ENCODE measurements at places on chromosomes 2 and 18.

DNA sequence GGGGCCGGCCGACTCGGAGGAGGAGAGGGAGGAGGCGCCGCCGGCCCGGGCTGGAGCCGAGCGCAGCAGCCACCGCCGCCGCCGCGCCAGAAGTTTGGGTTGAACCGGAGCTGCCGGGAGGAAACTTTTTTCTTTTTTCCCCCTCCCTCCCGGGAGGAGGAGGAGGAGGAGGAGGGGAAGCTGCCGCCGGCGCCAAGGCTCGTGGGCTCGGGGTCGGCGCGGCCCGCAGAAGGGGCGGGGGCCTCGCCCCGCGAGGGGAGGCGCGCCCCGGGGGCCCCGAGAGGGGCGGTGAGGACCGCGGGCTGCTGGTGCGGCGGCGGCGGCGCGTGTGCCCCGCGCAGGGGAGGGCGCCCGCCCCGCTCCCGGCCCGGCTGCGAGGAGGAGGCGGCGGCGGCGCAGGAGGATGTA lies 316 bp downstream of the CRIM1 start:
- no peak for DNase-seq

- no peak for DNase-seq
These were observed 2.4 kb downstream of the MYL12B start for GRCh38 chr18:3264362-3264761.

DNA sequence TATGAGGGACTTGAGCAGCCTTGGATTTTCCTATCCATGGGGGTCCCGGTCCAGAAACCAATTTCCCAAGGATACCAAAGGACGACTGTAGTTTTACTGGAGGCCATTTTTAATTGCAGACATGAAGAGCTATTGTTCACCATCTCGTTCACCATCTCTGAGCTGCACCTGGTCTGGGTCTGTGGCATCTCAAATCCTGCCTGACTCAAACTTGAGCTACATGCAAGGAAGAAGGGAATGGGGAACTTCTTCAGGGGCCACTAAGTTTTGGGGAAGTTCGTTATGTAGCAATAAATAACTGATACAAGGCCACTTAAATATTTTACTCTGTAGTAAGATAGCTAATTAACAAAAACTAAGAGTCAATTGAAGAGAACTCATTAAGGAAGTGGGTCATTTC lies 2.1 kb upstream of the SMCHD1 start:
- DNase-seq = no peak

- DNase-seq = no peak
These were observed 40.1 kb downstream of the KCTD18 start for GRCh38 chr2:200469708-200470211.

DNA sequence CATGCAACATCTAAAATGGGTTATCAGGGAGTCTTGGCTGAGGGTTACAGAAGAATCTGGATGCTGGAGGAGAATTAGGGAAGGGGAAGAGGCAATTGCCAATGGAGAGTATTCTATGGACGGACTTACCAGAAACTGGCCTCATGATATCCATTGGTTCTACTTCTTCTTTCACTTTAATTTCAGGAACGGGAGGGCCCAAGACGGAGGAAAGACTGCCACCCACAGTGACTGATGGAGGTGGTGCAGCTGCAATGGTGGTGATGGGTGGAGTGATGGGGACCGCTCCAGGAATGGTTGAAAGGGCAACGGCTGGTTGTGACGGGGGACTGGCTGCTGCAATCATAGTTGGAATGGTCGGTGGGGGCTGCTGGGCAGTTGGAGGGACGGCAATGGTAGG lies 69.1 kb upstream of the AMMECR1L start:
- no peak for DNase-seq

- no peak for DNase-seq
These were observed 80.3 kb downstream of the SPP2 start for GRCh38 chr2:234130777-234131181.

- no peak for DNase-seq
These were observed 541.3 kb upstream of the LRRTM4 start for GRCh38 chr2:78063246-78064020.

DNA sequence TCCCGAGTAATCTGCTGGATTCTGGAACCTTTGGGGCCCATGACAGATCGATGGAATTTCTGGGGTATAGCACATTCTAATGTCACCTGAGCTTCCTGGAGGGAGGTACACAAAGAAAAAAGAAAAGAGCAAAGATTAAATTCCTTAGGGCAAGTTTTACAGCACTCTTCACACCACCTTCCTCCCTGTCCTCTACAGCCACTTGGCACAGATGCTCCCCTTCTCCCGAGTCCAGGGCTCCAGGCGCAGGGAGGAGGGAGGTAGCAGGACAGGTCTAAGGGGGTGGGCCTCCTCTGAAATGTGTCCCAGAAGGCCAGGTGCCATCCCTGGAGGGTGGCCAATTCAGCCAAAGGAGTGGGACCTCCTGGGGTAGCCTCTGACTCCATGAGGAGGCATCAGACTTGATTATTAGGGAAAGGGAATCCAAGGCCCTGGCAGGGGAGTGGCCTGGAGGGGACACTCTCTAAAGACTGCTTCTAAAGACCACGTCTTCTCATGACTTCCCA lies 50.3 kb downstream of the ANO7 start:
- no peak for DNase-seq

DNA sequence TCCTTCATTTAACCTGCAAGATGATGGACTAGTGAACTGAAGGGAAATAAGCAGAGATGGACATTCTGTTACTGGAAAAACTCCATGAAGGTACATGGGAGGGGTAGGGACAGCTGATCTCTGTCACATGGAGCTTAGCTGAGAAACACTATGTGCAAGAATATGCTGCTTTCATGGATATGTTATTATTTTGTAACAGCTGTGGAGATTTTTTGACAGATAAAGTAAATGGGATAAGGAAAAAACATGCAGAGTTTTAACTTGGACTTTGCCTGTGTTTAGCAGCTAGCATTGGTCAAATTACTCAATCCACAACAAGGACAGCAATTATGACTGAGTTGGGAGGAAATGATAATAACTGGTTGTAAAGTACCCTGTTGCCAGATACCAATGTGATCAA lies 28.7 kb upstream of the HNRNPA3 start:
- no peak for DNase-seq

GRCh38 chr2:67272195-67272594 lies 124.9 kb upstream of the ETAA1 start:
- no peak for DNase-seq

- peak; percentile 90 for DNase-seq
These were observed 2.4 kb upstream of the HOXD12 start for GRCh38 chr2:176096986-176097819.

DNA sequence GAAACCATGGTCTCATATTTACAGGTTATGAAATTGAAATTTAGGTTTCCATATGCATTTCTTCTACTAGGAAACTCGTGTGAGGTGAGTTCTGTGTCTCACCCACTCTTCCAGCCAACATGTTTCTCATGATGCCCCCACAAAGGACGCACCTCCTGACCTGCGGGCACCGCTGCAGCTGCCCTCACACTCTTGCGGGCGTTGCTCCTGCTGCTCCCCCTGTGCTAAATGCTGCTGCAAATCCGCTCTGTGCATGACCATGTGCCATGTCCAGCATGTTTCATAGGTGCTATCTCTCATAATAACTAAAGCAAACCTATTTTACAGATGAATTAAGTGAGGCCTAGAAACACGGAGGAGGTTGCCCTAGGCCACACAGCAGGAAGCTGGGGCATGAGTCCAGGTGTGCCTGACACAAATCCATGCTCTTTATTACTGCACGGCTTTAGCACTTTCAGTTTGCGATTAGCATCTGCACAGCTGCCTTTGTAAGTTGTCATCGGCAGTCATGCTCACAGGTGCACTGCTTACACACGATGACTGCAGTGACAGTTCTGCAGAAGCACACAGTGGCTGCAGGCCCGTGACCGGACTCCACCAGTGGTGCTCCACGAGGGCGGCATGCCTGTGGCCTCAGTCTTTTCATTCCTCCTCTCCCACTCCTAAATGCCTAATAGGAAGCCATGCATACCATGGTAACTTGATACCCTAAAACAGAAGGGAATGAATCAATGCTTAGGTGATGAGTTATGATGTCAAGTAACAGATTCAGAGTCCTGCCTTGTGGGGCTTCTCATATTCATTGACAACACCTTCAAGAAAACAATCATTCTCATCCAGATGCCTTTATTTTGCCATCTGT lies 14.9 kb upstream of the GALR1 start:
- DNase-seq = no peak

GRCh38 chr2:176569574-176569973 lies 300.3 kb downstream of the MTX2 start:
- DNase-seq = no peak

DNA sequence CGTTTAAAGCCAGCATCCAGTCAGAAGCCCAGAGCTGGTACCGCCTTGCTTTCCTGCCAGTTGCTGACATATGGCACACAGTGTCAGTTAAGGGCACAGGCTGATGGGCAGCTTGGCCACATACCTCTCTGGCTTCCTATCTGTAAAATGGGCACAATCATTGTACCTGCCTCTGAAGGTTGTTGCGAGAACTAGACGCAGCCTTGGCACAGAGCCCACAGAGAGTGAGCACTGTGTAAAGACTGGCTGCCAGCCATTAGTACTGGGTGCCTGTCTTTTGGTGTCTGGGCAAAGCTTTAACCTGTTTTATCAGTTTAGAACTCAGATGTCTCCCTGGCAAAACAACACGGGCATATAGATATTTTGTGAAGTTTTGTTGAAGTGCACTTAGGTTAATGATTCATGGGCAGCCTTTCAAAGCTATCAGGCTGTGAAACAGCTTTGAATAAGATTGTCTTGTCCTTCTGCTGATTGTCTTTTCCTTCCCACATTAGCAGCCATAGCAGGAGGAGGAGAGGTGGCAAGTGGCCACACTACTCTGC lies 269.5 kb downstream of the NEDD4L start:
- no peak for DNase-seq

- DNase-seq = no peak
These were observed 134.9 kb upstream of the OTOS start for GRCh38 chr2:240275386-240275785.

GRCh38 chr2:173286153-173286809 lies 68.4 kb upstream of the CDCA7 start:
- no peak for DNase-seq

GRCh38 chr2:81093031-81093430 lies 788.5 kb upstream of the LRRTM1 start:
- DNase-seq = no peak

- DNase-seq = no peak
These were observed 23.2 kb upstream of the KDM3A start for GRCh38 chr2:86417961-86418360.

DNA sequence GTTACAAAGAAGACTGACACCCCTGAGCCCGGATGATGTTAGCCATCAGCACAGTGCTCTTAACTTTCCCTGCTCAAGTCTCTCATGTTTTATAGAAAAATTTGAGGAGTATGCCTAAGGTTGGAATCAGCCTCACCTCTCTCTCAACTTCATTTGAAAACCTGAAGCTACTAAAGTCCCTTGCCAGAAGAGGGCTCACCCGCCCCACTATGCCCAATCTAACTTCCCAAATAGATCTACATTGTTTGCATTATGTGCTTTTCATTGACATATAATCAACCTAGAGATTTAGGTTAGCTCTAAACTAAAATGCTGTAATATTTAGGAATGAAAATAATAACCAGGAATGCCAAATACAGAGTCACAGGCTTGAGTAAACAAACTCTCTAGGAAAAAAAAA lies 305.4 kb downstream of the NCKAP5 start:
- DNase-seq = no peak

GRCh38 chr18:49767111-49768050 lies 46.0 kb downstream of the ACAA2 start:
- DNase-seq = no peak

DNA sequence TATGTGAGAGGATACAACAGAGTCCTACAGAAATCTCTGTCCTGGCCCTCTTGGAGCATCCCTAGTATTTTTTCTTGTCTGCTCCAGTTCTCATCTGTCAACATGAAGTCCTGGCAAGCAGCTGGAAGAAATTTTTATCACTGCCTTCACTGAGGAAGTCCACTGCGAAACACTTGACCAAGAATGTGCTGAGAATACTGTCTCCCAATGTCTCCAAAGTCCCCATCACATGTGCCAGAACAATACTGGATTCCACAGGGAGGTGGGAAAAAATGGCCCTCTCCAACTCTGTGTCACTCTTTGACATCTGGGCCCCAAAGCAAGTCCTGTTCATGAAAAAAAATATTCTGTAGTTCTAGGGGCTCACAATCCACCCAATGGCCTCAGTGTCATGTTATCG lies 32.8 kb upstream of the PGAP1 start:
- no peak for DNase-seq

DNA sequence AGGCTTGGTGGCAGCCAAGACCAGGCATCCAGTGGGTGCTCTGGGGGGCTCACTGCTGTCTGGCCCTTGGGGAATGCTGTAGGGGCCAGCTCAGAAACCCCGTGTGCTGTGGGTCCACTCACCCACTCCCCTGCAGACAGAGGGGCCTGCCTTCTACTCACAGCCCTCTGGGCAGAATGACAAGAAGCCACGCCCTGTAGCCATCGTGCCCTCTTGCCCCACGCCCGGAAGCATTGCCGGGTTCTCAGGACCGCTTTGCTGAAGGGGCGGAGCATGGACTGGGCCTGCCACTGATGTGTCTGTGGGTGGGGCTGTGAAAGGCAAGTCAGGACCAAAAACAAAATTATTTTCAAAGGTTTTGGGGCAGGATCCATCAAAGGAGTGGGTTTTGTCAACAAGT lies 27.8 kb downstream of the GLI2 start:
- no peak for DNase-seq

DNA sequence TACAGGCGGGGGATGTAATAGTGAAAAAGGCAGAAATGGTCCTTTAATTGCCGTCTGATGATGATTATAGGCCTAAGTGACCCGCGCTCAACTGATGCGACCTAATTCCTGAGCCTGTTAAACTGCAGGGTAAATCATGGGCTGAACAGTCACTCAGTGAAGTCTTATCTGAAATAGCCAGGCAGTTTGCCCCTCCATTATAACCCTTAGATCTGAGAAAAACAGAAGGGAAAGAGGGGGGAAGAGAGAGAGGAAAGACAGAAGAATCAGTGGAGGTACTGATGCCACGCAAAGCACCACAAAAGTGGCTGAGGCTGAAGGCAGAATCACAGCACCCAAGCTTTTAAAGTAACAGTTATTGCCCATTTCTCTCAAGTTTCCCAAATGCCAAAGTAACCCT lies 73.1 kb upstream of the DNMT3A start:
- no peak for DNase-seq

- DNase-seq = no peak
These were observed 196.1 kb upstream of the OSR1 start for GRCh38 chr2:19554520-19554919.

- no peak for DNase-seq
These were observed 49.9 kb downstream of the KCNIP3 start for GRCh38 chr2:95346738-95347671.

DNA sequence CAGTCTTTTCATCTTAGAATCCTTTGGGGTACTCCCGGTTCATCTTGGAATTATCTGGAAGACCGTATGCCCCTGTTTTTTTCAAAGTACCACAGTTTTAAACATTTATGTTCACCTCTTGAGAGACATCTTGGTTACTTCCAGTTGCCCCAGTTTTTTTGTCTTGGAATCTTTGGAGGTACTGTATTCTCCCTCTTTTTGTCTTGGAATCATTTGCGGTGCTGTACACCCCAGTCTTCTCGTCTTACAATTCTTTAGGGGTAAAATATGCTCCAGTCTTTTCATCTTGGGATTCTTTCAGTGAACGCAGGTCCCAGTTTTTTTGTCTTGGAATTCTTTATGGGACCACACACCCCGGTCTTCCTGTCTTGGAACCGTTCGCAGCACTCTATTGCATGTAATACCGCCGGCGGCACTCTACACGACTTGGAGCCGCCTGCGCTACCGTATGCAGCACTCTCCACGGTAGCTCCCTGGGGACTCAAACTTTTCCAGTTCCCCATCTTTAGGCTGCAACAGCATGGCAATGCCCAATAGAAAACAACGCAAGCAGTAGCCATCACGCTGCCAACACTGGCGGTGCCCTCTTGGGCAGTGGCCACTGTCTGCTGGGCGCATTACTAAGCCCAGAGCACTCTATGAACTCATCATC lies 21.2 kb upstream of the ZDBF2 start:
- DNase-seq = no peak
